ENCODE measurements at places on chromosomes 5 and 9.

DNA sequence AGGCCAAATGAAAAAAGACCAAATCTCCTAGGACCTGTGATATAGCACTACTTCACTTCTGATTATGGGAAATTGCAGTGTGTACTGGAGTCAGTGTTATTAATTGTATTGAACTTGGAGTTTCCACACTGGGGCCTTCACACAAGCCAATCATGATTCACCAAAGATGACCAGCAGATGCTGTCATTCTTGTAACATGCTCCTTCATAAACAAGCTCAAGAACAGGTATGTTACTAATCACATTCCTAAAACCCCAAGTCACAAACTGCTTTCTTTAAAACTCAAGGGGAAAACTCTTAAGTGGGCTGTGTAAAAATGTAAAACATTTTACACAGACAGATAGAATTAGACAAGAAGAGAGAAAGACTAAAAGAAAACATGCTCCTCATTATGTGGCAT lies 5.6 kb downstream of the KLHL3 start:
- no peak for DNase-seq

DNA sequence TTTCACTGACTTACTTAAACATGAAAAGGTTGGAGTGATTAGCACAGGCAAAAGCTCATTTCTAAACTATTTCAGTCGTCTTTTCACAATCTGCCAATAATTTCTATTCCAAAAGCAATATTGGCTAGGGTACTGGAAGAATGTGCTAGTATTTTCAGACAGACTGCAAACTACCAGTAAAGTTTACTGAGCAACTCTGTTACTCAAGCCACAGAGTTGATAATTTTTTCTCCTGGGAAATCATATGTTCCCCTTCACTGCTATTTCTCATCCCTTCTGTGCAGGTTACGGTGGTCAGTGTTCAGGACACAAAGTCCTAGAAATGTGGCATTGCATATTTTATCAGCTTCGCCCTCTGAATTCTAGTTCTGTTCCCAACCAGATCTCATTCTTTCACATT lies 343.3 kb upstream of the TNC start:
- no peak for DNase-seq

GRCh38 chr5:157778121-157778805 lies 34.8 kb downstream of the LSM11 start:
- no peak for DNase-seq

- no peak for DNase-seq
Observed at GRCh38 chr9:72402744-72403143, 37.7 kb upstream of the ZFAND5 start.

- no peak for DNase-seq
Observed at GRCh38 chr9:110371411-110372007, 33.8 kb upstream of the TXNDC8 start.

GRCh38 chr9:69122082-69122548 lies 52.0 kb upstream of the TJP2 start:
- DNase-seq: no peak

DNA sequence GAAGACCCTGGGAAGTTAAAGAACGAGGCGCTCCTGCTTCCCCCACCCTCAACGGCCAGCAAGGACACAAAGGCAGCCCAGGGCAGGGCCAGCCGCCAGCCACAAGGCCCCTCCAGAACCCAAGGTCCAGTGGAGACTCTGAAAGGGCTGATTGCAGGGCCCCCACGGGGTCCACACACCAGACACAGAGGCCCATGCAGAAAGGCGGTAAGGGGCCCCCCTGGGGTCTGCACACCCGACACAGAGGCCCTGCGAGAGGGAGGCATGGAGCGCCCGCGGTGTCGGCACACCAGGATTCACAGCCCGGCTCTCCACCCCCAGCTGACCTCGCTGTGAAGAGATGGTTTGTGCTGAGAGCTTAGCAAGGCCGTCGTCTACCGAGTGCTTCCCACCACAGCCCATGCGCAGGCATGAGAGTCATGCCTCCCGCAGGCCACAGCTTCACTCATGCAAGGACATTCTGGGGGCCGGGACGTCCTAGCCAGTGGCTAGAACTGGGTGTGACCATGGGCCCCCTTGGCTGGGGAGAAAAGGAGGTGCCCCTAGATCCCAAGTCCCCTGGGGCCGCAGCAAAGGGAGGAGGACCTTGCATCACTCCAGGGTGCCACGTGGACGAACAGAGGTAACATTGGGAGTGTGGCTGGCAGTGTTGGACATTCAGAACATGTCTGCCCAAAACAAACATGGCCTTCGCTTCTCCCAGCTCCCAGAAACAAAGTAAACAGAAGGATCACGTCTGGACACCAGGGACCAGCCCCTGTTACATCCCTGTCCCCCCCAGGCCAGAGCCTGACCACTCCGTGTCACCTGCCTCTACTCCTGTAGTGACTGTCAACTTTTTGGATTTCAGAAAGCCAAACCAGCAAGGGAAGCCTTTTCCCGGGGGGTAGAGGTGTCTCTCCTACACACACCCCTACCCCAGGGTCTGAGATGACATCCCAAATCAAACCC lies 9.8 kb downstream of the BRD3 start:
- DNase-seq: no peak

DNA sequence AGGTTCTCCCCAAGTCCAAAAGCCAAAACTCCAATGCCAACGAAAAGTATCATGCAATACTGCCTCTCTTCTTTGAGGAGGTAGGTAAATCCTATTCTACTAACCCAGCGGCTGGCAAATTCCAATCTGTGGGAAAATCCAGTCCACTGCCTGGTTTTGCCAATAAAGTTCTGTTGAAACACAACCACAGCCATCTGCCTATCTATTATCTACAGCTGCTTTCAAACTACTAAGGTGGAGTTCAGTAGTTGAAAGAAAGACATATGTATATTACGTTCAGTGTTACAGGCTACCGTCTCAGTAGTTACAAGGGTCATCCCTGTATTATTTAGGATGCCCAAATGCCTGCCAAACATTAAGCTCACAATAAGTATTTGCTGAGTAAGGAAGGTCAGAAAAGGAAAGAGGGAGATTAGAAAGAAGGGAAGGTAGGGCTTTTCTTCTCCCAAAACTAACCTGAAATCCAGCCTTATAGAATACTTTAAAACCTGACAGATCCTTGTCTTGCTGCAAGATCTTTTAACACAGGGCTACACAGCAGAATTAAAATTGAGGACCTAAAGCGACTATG lies 16.2 kb downstream of the ARL15 start:
- no peak for DNase-seq

DNA sequence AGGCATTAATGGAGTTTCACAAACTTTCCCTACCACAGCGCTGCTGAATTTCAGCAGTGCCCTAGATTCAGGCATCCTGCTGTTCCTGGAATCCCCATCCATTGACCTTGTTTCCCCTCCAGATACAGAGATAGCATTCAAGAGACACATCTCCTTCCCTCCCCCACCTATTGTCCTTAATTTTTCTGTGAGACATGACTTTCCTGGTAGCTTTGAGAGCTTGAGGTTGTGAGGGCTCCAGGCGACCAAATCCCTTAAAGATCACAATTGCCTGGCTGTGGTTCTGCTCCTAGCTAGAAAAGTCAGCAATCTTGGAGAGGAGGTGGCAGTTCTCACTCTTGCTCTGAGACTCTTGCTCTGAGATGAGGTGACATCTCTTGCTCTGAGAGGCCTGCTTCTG lies 48.0 kb downstream of the PRR16 start:
- DNase-seq: no peak

DNA sequence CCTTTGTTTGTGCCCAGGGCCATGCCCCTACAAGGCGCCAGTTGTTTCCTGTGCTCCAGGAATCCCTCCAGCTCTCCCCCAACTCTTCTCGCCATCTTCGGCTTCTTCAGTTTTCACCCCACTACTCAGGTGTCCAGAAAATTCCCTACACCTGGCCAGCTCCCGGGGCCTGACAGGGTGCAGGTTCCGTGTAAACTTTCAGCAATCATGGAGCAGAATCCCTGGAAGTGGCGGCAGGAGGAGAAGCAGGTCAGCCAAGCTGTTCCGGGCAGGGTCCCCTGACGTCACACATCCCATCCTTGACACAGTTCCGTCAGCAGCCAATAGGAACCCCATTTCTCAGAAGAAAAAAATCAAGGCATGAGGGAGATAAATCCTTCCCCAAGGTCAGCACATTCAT lies 12.2 kb upstream of the ADGRD2 start:
- DNase-seq: no peak

DNA sequence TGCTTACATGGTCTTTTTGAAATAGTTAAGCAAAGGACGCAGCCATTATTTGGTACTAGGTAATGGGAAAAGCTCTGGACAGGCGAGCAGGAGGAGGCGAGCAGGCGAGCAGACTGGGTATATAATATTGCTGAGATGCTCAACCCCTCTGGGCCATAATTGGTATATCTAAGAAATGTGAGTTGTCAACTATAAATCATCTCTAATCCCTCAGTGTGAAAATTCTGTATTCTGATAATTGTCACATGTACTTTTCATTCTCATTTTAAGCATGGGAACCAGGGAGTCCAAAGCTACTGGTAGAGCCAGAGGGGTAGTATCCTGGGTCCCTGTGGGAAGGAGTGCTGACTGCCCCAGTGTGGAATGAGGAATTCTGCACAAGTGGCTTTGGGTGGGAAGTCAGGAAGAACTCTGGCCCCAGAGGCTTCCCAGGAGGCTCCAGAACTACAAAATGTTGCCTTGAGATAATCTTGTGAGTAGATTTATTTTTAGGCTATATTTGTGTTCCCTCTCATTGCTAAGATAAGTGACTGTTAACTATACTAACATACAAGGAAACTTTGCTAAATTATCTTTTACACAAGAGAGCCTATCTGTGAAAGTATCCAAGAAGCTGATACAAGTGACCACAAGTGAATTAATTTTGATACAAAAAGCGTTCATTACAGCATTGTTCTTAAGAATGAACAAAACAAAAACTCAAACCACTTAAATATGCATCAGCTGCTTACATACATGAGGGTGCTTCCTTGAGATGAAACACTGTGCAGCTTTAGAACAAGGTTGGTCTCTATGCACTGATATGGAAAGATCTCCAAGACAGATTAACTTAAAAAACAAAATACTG lies 70.5 kb upstream of the TNFAIP8 start:
- DNase-seq: no peak

GRCh38 chr9:89177012-89177943 lies 1.3 kb downstream of the SHC3 start:
- no peak for DNase-seq

DNA sequence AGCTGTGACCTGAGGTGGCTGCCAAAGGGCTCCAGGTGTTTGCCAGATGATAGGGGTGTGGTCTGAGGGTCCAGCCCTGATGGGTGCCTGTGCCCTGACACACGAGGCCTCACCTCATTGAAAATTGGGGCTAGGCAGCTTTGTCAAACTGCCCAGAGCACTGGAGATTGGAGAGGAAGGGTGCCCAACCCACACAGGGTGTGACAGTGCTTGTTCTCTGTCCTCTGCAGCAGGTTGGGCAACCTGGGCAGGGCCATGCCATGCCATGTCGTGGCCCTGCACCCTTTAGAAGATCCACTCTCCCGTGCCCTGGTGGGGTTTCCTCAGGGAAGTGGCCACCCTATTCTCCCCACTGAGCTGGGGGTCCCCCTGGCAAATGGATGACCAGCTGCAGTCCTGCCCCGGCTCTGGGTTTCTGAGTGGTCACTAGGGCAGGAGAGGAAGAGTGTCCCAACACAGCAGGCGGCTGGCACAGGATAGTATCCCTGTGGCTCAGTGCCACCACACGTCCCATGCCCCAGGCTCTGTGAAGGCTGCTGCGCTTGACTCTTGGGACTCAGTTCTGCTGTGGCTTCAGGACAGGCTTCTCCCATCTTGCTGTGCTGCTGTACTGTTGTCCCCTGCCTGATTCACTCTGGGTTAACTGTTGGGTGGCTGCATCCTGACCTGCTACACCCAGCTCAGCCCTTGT lies 100.8 kb upstream of the PITX1 start:
- no peak for DNase-seq

- no peak for DNase-seq
Observed at GRCh38 chr5:65776441-65777141, 54.6 kb downstream of the NLN start.

- DNase-seq: no peak
Observed at GRCh38 chr5:153372425-153373129, 117.9 kb upstream of the GRIA1 start.

DNA sequence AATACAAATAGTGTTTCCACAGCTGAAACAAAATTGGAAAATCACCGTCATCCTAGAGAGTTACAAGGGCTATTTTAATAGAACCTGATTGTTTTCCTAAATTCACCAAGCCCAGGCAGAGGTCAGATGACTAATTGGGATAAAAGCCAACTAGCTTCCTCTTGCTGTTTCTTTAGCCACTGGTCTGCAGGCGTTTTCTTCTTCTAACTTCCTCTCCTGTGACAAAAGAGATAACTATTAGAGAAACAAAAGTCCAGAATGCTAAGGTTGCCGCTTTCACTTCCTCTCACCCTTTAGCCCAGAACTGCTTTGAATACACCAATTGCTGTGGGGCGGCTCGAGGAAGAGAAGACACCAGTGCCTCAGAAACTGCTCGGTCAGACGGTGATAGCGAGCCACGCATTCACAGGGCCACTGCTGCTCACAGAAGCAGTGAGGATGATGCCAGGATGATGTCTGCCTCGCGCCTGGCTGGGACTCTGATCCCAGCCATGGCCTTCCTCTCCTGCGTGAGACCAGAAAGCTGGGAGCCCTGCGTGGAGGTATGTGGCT lies at the start of gene TLR4:
Gene TLR4, plus strand, starts transcription at position 380 of the 552 bp plus-strand sequence. Its CDS starts 70 bp downstream, at position 450.
- peak; percentile 90 for DNase-seq

GRCh38 chr9:108537756-108538155 lies 318.0 kb downstream of the ACTL7B start:
- no peak for DNase-seq

DNA sequence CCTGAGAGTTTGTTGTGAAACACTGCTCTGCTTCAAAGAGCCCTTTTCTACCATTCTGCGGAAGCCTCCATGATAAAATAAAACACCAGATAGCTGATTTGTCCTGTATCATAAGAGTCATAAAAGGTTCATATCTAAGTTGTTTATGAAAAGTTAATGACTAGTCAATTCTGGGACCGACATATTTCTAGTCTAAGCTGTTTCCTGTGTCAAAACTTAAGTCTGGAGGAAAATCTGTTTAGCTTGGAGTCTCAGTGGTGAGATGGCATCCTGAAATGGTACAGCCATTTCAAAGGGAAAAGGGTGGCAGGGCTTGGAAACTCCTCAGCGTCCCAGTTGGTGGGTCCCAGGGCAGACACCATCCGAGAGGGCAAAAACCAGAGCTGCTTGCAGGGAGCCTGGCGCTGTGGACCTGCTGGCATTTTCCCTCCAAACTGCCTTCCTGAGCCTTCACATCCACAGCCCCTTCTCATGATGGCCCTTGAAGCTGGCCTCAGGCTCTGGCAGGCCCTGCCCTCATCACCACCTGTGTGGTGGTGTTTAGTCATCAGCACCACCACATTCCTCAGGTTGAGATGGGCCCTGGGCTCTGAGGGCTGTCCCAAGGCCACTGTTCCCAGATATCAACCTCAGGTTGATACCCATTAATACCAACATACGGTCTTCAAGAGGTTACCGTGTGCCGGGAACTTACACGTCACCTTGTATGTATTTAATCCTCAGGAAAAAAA lies 184.0 kb downstream of the HSPA4 start:
- no peak for DNase-seq

DNA sequence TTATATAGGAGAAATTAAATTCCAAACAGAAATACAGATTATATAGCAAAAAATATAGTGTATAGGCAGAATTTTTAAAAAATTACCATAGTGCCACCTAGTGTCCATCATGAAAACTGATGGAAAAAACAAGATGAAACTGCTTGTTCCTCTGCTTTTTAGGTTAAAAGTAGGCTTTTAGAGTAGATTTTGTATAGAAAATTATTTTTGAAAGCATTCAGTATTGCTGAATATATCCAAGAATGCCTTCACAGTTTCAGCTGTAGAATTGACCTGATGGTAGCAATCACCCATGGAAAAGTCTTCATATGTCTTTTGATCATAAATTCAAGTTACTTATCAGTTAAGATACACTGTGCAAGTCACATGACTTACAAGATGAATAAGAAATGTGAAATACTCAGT lies 19.7 kb downstream of the RIOK2 start:
- DNase-seq: peak; percentile 41

All from OCI-LY7 (cell line).